ENCODE measurements at places on chromosomes 16 and 17.

DNA sequence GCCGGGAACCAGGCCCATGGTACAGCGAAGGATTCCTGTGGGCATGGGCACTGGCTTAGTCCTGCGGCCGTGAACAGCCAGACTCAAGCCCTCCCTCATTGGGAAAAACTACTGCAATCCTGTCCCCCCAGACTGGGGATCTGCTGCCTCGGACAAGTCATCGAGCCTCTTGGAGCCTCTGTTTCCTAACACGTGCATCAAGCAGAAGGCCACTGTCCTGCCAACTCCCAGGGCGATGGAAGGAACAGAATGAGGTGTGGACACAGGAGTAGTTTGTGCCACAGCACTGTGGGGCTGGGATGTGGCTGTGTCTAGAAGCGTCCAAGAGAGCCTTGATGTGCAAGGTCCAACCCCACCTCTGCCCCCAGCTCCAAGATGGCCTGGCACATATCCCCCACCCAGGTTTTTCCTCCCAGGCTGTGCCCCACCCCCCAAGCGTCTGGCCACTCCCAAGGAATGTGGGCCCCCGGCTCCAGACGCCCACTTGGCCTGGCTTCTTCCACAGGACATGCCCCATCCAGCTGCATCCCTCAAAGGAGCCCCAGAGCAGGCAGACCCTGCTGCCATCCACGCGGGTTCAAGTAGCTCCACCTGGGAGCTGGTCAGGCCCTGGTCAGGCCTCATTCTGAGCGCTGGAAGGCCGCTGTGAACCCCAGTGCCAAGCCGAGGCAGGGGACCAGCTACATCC, 3.4 kb downstream of the CAMKK1 start:
- DNase-seq, result no peak

DNA sequence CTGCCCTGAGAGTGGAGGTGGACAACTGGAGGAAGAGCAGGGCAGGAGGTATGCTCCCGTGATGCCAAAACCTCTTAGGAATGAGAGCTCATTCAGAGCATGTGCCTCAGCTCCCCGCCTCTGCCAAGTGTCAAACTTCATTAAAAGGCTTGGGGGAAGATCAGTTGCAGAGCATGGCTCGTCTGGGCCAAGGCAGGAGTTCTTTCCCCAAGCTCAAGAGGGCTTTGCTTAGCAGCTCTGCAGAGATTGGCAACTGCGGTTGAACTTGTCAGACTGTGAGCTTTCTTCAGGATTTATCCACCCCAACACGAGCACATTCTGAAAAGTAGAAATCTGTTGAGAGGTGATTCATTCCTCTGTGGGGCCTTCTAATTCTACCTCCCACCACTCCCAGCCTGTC, 248.1 kb downstream of the HS3ST3A1 start:
- DNase-seq, result peak; percentile 98

GRCh38 chr17:74345433-74346241, 16.0 kb downstream of the BTBD17 start:
- DNase-seq, result no peak

GRCh38 chr16:85536073-85536410, 77.1 kb upstream of the GSE1 start:
- DNase-seq, result no peak

- DNase-seq, result no peak
Measured at GRCh38 chr17:41369023-41369422, 590 bp downstream of the KRT33B start.

DNA sequence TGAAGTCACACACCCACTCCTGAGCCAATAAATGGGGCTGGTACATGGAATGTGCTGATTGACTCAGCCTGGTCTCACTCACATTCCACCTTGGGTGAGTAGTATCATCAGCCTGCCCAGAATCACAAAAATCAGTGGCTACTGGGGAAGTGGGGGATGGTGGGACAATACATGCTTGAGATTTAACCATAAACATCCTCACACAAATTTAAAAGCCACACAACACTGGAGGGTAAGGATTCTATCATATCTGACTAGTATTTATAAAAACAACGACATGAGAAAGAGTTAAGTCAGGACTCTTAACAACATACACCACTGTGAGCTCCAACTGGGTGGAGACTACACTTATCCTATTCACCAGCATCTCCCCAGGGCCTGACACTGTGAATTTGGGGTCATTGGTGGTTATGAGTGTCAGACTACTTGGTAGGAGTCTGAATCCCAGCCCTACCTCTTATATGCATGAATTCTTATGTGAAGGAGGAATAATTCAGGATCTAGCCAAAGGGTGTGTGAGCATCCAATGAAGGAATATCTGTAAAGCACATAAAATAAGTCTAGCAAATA, 26.0 kb upstream of the IRX6 start:
- peak; percentile 30 for DNase-seq

- no peak for DNase-seq
Measured at GRCh38 chr17:29918922-29919856, 10.8 kb downstream of the SSH2 start.

GRCh38 chr16:8999800-9000199, 36.1 kb upstream of the USP7 start:
- no peak for DNase-seq

GRCh38 chr16:47694543-47694942, 233.4 kb downstream of the PHKB start:
- no peak for DNase-seq

DNA sequence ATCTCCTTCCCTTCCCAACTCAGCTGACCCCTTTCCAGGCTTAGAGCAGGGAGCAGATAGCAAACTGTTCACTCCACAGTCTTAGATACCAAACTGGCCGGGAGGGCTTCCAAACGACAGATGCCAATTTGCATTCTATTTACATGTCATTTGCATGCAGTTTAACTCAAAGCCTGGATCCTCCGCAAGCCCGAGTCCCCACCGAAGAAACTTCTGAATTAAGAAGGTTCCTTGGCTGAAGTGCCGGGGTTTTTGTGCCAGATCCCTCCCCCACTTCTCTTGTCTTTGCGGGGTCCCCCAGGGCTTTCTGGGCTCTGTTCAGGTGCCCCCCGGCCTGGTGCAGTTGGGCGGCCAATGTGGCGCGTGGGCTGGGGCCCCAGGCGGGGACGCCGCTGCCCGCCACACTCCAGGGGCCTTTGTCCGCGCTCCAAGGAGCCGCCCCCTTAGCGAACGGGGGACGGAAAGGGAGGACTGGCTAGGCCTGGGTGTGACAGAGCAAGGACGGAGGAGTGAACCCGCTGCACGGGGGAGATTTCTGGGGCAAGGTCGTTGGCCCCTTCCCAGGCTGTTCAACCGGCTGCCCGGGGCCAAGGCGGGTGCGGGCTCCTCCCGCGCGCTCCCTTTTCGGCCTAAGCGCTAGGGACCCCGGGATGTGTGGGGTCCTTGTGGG, 1.2 kb downstream of the GPRC5B start:
- no peak for DNase-seq

DNA sequence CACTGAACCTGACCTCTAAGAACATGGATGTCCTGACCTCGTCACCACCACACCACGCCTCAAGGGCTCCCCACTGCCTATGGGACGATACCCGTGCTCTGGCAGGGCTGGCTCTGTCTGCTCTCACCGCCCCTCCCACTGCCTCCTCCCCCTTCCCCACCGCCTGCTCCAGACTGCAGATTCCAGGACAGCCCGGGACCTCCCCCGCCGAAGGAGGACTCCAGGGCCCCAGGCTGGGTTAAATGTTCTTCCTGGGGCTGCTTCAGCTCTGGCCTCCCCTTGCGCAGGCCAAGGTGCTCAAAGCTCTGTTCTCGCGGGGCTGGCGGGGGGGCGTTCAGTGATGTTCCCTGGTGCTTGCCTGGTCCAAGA, 3.1 kb downstream of the NPW start:
- DNase-seq, result peak; percentile 41

DNA sequence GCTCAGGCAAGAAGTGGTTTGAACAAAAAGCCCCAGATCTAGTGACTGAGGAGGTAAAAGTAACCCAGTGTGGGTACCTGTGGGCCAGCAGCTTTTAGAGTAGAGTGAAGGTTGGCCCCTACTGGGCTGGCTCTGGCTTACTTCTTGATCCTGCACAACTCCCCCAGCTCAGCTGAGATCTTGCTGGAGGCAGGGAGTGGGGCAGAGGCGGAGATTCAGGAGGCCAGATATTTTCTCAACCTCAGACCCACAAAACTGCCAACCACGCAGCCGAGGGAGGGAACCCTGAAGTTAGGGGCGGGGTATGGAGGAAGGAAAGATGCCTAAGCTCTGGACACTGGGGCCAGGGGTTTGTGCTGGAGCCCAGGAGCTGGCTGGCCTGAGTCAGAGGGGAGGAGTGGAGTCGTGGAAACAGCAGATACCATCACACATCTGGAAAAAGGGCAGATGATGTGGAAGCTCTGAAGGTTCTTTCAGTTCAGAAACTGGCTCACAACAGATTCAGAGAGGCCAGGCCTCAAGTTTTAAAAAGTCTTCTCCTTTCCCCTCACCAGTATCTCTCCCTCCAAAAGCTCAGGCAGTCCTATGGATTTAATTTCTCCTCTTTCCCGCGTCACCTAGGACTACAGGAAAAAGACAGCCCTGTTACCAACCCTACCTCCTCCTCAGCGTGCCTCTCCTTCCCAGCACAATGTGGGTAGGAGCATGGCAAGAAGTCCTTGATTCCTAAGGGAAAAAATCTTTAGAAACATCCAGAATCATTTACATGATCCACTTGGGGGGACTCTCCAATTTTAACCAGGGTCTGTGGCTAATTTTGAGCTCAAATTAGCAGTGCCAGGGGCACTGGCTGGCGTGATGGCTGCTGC, 48.1 kb downstream of the MYO18A start:
- DNase-seq, result peak; percentile 96

- no peak for DNase-seq
Measured at GRCh38 chr17:65990593-65990992, 201.3 kb downstream of the CEP112 start.

- no peak for DNase-seq
Measured at GRCh38 chr16:50121278-50121677, 31.8 kb upstream of the TENT4B start.

DNA sequence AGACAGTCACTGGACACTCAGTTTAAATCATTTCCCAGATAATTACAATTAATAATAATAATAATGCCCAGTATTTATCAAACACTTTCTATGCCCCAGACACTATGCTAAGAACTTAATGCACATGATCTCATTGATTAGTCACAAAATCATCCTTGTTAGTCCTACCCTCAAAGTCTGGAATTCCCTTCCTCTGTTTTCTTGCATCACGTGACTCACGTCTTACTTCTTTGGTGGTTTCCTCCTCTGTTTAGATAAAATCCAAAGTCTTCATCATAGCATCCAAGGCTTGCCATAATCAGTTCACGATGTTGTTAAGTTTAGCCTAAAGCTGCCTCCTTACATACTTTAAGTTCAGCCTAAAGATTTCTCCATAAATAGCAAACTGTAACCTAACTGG, 471.9 kb downstream of the PMP22 start:
- peak; percentile 88 for DNase-seq

GRCh38 chr16:72317446-72317845, 145.5 kb upstream of the PMFBP1 start:
- peak; percentile 96 for DNase-seq

DNA sequence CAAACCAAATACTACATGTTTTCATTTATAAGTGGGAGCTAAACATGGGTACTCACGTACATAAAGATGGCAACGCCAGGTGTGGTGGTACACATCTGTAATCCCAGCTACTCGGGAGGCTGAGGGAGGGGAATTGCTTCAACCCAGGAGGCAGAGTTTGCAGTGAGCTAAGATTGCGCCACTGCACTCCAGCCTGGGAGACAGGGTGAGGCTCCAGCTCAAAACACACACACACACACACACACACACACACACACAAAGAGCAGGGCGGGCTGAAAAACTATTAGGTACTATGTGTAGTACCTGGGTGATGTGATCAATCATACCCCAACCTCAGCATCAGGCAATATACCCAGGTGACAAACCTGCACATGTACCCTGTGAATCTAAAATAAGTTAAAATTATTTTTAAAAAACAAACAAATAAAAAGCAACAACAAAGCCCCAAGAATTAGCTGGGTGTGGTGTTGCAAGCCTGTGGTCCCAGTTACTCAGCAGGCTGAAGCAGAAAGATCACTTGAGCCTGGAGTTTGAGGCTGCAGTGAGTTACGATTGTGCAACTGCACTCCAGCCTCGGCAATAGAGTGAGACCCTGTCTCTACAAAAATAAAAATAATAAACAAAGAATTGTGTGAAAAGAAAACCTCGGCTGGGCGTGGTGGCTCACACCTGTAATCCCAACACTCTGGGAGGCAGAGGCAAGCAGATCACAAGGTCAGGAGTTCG, 11.9 kb upstream of the FAAP100 start:
- peak; percentile 86 for DNase-seq

DNA sequence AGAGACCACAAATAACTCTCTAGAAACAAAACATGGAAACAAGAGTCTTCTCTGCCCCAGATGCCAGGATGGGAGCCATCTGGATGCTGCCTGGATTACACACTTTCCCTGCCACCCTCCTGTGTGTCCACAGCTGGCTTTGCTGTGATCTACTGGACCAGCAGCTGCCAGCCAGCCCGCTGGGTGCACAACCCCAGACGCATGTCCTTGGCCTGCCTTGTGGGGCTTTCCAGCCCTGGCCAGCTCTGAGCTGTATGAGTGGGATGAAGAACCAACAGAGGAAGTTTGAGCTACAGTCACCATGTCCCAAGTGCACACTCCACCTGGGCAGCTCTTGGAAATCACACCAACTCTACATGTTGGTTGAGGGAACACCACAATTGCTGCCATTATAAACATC, 57.0 kb upstream of the TNRC6C start:
- no peak for DNase-seq

- DNase-seq, result no peak
Measured at GRCh38 chr16:28309811-28310311, 17.5 kb downstream of the SBK1 start.

GRCh38 chr17:82970067-82970466, 109.3 kb upstream of the METRNL start:
- DNase-seq, result no peak

- DNase-seq, result no peak
Measured at GRCh38 chr16:48395375-48395774, 10.2 kb upstream of the SIAH1 start.

DNA sequence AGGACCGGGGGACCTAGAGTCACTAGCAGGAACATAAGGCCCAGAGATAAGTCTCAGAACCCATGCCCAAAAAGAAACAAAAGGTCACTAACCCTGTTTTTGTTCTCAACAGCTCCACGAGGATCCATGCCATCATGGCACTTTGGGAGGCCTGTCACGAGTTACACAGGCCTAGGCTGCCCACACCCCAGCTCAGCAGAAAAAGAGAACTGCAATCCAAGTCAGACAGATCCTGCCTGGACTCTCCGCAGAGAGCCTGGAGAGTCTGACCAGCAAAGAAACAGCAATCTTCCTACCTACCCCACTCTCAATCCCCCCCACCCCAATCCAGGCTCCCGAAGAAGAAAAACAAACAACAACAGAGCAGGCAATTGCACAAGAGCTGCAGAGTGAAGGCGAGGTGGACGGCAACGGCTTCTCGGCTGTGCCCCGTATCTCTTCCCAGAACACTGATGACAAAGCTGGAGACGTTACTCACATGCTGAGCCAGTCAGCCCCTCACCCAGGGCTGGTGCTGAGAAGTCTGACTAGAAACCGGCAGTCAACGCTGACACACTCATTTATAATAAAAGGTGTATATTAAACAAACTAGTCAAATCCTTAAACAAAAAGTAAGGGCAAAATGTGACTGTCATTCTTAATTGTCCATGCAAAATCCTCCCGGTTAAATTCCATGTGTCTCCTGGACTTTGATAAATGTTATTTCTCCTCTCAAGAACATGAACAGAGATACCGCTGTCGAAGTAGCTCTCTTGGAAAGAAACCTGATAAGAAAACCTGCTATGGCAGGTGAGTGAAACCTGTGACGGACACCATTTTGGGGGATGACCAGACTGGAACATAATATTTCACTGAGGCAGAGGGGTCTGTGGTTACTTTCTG, 89.3 kb downstream of the SMG6 start:
- peak; percentile 95 for DNase-seq

- no peak for DNase-seq
Measured at GRCh38 chr16:73405851-73406250, 357.9 kb upstream of the ZFHX3 start.

All from fibroblast of mammary gland (primary cell).